Fibroblast of skin of abdomen (primary cell): ENCODE measurements at places on chromosomes 16 and 17.

GRCh38 chr17:57869617-57870282 lies 19.9 kb upstream of the MRPS23 start:
- DNase-seq = peak; percentile 94

- DNase-seq = no peak
These were observed 84.7 kb downstream of the MRC2 start for GRCh38 chr17:62712171-62712581.

DNA sequence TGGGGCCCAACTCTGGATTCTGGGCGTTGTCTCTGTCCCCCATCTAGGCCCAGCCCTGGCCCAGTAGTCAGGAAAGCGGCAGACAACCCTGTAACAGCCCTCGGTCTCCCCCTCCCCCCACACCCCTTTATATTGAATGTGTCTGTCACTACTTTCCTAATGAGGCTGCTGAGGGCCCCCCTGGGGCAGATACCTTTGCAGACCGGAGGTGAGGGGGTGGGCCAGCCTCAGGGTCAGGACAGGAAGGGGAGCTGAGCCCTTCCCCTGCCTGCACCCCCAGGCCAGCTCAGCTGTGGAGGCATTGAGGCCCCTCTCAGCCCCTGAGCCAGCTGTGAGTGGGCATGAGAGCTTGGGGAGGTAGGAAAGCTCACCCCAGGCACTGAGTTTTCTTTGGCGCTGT lies 17.1 kb downstream of the RAI1 start:
- DNase-seq = no peak

DNA sequence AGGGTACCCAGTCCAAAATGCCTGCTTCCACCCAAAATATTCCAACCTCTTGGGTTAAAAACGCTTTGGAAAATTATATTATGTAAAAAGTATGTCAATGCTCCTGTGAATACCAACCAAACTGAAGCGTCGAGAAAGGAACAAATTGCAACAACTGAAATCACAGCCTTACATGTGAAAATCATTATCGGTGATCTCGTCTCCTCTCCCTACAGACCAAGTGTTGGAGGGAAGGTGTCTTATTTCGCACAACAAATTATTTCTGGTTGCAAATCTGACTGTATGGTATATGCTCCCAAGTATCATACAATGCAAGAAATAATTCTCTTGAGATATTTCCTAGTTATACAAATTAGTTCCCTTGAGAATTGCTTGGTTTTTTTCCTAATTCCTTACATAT lies 89.3 kb upstream of the CDYL2 start:
- no peak for DNase-seq

DNA sequence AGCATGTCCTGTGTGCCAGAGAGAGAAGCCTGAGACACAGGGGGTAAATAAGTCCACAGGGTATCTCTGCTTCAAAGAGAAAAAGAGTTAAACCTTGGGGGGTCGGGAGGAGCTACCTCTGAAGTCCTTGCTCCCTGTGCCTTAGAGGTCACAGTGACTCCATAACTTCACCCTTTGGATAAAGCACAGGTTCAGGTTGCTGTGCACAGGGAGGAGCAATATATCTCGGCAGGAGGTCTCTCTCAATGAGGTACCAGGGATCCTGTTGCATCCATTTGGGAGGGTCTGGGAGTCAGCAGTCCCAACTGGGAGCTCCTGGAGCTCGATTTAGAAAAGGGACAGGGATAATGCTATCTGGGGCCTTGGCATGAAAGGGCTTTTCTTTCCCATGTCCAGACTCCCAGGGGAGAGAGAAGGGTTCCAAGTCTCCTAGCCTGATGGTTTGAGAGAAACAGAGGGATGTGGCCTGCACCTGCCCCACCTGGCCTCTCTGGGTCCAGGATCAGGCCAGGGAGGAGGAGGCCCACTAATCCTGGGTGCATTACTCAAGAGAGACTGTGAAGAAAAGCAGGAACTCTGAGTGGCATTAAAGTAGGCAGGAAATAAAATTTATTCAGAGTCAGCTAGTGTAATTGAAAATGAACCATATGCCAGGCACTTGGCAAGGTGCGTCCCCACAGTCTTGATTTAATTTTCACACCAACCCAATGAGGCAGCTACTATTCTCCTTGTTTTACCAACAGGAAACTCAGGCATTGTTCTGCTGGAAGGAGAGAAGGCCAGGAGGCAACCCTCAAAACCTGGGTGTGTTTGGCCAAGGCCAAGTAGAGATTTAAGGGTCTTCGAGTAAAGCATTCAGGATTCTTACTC lies 40.7 kb downstream of the CUEDC1 start:
- no peak for DNase-seq

DNA sequence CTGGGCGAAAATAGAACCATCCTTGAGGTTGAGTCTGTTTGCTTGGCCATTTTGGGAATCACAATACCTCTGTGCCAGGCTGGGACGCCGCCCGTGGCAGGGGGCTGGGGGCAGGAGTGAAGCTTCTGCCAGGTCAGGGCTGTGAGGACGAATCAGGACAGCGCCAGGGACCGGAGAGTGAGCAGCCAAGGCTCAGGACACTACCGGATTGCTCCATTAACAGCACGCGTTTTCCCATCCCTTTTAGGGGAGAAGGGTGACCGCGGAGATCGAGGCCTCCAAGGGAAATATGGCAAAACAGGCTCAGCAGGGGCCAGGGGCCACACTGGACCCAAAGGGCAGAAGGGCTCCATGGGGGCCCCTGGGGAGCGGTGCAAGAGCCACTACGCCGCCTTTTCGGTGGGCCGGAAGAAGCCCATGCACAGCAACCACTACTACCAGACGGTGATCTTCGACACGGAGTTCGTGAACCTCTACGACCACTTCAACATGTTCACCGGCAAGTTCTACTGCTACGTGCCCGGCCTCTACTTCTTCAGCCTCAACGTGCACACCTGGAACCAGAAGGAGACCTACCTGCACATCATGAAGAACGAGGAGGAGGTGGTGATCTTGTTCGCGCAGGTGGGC lies 23.4 kb downstream of the C1QTNF1 start:
- no peak for DNase-seq

DNA sequence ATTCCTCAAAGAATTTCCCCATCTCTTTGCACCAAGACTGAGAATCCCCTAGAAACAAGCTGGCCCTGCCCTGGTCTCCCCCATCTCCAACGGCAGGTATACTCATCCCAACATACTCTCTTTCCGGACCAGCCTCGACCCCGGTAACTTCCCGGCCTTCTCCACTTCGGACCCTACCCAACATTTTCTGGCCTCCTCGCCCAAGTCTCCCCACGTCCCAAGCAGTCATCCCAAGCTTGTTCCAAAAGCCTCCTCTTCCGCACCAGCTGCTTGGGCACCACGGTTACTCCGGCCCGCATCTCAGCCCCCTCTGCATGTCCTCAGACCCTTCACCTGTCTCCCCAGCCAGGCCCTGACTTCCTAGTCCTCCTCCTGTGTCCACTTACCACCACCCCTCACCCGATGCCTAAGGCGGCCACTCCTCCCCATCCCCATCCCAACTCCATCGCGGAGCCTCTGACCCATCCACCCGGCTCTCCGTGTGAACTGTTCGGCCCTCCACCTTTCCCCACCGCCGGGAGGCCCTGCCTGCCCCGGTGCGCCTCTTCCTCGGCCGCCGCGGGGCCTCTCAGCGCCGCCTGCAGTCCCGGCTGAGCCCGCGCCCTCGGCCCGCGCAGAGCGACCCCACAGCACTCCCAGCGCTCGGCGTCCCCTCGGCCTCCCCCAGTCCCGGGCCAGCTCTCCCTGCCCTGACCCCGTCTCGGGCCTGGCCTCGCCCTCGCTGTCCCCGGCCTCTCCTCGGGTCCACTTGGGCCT lies 994 bp downstream of the PITPNA start:
- peak; percentile 14 for DNase-seq

- no peak for DNase-seq
These were observed 183.6 kb downstream of the IRF8 start for GRCh38 chr16:86082418-86083030.

DNA sequence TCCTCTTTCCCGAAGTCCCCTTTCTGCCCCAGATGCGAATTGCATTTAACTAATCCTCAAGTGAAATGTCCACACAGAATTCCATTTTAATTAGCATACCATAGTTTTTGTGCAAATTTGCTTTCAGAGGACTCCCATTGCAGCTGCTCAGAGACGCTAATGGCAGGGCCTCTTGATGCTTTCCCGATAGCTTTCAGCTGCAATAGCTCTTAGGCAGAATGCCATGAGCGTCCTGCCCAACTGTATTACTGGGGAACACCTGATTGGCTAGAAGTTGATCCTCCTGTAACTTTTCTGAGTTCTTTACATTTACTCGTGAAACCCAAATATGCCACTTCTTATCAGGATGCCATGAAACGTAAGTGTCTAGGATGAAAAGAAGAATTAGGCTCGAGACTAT lies 203.0 kb downstream of the UTP18 start:
- no peak for DNase-seq

DNA sequence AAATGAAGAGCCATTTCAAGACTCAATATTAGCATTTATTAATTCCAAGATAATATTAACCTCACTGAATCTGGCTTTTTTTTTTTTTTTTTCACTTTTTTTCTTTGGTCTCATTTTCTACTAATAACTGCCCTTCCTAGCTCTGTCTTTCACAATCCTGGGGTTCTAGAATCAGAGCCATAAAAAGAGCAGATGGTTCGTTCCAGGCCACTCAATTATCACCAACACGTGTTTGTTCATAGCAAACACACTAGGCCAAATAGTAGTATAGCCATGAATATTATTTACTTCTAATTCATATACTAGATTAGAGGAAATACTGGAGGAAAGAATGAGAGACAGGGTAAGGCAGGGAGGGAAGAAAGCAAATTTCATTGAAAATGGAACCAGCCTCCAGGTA lies 39.8 kb downstream of the TEX2 start:
- no peak for DNase-seq

- DNase-seq = no peak
These were observed 48.0 kb downstream of the SMPD3 start for GRCh38 chr16:68400083-68400923.

DNA sequence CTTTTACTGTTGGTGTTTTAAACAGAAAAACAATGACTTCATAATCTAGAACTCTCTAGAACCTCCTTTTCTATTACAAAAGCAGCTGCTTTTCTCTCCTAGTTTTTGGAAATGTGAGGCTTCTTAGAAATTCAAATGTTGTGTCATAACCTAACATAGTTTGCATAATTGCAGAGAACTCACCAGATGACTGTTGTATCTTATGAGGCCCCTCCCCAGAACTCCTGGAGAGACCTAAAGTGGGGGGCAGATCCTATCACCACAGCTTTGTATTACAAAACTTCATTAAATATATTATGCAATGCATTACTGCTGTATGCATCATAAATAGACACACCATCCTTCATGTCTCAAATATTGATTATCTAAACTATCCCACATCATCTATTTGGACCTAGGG lies 538.7 kb upstream of the HSBP1 start:
- peak; percentile 41 for DNase-seq
